ENCODE measurements at places on chromosomes 13 and 19.

DNA sequence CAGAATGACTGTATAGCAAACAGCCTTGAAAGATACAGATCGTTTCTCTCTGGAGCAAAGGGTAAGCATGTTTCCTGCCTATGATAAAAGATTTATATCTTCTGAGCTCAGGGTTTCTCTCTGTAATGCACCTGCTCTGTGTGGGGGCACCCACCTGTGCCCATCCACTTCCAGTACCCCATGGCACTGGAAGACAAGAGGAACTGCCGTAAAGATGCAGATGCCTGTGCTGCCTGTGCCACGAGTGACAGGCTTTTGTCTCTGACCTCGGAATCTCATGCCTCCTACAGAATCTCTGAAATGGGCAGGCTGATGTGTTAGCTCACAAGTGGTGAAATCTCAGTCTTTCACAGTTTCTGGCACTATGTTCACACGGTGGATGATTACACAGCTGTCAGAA lies 50.3 kb upstream of the ATP11A start:
- DNase-seq, result no peak

DNA sequence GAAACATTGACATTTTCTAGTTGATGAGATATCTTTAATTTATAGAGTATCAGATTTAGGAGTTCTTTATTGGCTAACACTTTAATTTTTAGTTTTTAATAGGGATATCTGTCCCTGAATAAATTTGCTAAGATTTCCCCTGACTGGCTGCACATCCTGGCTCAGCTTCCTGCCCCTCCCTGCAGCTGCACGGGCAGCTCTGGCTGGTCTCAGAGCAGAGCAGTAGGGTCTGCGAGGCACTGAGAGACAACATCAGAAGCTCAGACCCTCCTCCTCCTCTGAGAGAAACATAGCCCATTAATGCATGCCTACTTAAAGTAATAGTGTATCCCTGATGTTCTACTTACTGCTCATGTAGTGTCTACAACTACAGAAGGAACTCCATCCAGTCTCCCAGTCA lies 139.2 kb downstream of the TNFSF13B start:
- no peak for DNase-seq

GRCh38 chr13:113292021-113292862 lies 4.8 kb upstream of the LAMP1 start:
- peak; percentile 32 for DNase-seq

DNA sequence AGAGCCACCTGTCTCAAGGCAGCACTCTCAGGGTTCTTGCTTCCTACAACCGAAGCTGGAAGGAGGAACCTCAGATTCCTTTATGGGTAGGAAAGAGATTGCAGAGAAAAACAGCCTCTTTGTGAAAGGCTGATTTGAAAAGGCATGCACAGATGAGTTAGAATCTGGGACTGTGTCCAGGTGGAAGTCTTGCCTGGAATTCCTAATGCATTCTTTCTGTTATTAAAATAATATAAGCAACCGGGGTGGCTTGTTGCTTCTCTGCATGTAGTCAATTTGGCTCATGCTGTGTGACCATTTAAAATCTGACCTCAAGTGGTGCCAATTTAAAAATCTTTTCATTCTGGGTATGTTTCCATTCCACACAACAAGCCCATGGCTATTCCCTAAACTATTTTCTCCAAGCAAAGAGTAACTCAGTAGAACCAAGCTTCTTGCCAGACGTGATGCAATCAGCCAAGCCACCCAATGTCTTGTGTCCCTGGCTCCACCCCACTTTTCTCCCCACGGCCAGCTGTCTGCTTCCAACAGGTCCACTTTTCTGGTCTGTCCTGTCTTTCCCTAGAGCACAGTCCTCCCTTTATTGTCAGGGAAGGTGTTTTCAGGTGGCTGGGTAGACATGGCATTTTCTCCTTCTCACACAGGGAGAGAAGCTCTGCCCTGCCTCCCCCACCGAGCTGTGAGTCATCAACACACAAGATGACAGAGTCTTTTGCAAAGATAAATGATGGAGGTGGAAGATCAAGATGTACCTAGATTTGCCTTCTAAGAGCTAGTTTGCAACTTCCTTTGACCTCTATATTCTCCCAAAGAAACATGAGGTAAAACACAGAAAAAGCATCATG lies 394.3 kb downstream of the FOXO1 start:
- peak; percentile 36 for DNase-seq

- DNase-seq, result no peak
Measured at GRCh38 chr19:55716531-55716930, 21.7 kb downstream of the NLRP9 start.

GRCh38 chr13:29849071-29849631 lies 1.3 kb downstream of the UBL3 start:
- DNase-seq, result peak; percentile 30

DNA sequence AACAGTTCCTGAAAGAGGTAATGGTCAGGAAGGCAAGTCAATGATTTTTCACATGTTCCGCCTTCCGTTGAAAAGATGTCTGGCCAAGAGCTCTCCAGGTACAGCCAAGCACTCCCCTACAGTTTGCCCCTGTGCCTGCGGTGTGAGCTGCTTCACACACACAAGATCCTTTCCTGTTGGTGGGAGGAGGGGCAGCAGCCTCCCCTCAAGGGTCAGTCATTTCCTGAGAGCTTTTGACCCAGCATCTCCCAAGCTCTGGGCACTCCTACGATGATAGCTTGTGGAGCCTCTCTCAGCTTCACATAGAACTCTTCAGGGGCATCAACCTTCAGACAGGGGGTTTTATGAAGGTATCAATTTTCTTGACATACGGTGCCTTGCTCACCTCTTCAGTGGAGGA lies 86.9 kb downstream of the DOCK9 start:
- no peak for DNase-seq

- no peak for DNase-seq
Measured at GRCh38 chr19:35140207-35140961, 1.8 kb downstream of the FXYD1 start.

GRCh38 chr13:91123456-91124127 lies 223.9 kb upstream of the MIR17HG start:
- no peak for DNase-seq

DNA sequence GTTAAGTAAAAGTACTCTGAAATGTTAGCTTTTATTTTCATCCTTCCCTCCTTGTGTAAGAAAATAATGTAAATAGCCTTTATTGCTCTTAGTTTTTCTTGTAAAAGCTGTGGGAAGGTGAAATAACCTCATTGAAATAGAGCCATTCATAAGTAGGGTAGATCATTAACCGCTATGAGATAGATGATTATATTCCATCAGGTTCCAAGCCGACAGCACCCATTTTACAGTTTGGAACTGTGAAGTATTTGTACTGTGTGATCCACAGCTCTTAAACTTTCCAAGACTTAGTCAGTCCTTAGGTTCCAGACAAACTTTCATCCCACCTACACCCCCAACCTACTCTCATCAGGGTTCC lies 216.5 kb downstream of the TSHZ3 start:
- no peak for DNase-seq

DNA sequence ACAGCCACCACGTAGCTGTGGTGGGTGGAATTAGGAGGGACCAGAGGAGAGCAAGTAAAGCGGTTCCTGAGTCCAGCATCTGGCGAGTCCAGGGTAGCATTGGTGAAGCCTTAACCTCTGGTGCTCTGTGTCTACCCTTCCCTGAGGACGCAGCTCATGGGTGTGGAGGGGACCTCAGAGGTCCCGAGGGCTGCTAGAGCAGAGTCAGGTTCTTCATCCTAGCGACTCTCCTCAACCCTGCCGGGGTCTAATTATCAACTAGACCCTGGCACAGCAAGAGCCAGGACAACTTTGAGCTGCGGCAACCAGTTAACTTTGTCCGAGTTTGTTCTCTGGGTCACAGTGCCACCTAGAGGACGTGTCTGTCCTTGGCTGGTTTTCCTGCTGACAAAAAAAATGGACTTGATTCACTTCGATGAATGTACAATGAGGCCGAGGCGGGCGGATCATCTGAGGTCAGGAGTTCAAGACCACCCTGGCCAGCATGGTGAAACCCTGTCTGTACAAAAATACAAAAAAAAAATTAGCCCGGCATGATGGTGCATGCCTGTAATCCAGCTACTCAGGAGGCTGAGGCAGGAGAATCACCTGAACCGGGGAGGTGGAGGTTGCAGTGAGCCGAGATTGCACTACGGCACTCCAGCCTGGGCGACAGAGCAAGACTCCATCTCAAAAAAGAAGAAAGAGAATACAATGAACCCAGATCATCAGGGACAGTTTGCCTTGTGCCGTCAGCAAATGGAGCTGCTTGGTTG lies 25.0 kb downstream of the TSSK6 start:
- DNase-seq, result peak; percentile 90

DNA sequence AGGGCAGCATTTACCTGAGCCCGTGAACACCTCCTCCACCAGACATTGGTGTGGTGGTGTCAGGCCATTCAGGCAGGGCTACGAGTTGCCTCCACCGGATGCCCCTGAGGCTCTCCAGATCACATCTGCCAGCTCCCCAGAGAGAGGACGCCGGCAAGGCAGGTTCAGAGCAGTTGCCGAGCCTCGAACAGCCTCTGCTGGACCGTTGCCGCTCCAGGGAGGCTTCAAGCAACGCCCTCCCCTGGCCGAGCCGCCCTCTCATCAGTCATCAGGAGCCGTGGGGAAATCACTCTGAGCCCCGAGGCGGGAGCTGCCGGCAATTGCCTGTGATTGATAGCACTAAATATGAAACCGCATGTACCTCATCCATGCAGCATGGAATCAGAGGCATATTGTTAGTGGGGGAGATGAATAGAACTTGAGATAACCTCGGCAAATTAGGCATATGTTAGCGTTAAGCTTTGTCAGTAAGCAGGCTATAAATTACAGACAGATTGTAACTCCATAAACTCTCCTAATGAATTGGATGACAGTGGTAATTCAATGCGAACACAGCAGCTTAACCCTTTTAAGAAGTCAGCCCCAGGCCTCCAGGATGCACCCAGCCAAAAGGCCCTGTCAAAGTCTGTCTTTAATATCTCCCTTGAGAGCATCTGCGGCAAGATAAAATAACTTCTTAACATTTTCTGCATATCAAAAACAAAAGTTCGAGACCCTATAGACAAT lies 29.8 kb upstream of the SPACA7 start:
- peak; percentile 75 for DNase-seq

DNA sequence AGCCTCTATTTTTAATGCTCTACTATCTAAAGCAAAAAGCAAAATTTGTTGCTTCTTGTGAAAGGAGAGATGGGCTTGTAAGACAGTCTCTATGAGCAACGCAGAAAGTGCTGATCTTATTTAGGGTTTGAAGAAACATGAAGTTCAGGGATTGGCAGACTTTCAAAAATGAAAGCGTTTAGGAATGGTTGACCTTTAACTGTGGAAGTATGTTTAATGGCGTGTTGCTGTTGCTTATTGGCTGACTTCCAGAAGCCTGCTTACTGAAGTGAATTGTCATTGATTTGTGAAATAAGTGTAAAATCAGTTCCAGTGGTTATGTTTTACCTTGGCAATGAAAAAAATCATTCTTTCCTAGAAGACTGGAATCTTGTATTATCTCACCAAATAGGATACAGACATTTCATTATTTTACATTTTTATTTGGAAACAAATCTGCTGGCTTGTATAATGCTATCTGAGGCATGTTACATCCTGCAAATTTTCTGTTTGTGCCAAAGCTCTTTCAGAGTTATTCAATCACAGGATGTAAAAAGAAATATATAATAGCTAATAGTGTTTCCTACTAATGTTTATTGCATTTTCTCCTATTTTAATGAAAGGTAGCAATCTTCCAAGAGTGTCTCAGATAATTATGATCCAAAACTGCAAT lies 221.3 kb upstream of the SLITRK6 start:
- DNase-seq, result no peak

GRCh38 chr13:70394031-70394548 lies 285.8 kb upstream of the KLHL1 start:
- DNase-seq, result no peak

DNA sequence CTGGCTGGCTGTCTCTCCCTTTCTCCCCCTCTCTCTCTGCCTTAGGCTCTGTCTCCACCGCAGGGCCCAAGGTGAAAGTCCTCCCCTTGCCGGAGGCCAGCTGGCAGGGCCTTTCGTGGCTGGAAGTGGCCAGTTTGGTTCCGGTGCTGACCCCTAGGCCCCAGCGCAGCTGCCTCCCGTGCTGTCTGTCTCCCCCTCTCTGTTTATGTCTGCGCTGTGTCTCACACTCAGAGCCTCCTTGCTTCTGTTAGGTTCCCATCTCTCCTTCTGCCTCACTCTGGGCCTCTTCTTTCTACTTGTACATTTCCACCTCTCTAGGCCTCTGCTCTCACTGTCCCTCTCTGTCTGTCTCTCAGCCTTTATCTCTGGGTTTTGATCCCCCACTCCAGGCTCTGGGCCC lies 13.1 kb downstream of the CCDC97 start:
- DNase-seq, result peak; percentile 67

DNA sequence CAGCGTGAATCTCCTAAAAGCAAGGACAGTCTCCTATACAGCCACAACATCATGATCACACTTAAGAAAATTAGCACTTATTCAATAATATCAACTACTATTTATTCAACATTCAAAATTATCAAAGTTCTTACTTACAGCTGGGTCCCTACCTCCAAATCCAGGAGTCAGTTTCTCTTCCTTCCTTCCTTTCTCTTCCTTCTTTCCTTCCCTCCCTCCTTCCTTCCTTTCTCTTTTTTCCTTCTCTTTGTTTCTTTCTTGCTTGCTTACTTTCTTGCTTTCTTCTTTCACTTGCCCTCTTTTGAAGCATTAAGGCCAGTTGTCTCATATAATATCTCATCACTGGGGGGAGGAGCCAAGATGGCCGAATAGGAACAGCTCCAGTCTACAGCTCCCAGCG lies 107.6 kb downstream of the DCT start:
- no peak for DNase-seq

GRCh38 chr19:41408256-41408655 lies 10.6 kb downstream of the BCKDHA start:
- peak; percentile 17 for DNase-seq

DNA sequence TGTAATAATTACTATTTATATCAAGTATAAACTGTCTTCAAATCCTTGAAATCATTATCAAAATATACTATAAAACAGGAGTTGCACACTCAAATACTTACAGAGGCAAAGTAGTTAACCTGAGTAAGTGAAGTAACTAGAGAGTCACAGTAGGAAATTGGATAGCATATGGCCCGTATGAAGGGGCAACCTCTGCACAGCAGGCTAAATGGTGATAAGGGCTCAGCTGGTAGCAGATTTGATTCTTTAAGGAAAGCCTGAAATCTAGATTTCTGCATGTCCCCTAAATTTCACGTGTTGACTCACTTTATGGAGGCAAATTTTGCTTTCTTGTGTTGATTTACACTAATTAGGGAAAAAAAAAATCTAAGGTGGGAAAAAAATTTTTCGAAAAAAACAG lies 46.4 kb downstream of the STOML3 start:
- DNase-seq, result no peak

DNA sequence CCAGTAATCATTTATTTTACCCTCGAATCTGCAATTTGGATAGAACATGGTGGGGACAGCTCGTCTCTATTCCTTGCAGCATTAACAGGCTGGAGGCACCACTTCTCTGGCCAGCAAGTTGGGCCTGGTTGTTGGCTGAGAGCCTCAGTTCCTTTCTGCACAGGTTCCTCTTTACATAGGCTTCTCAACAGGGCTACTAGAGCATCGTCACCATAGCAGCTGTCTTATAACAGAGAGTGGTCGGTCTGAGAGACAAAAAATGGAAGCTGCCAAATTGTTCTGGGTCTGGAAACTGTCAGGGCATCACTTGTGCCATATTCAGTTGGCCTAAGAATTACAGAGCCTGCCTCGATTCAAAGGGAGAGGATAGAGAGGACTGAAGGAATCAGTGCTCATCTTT lies 86.7 kb downstream of the DNAJC15 start:
- DNase-seq, result no peak

GRCh38 chr13:33367926-33368325 lies 82.4 kb upstream of the STARD13 start:
- no peak for DNase-seq

All from ELF-1 (cell line).